ENCODE measurements at places on chromosomes 7 and 10.
A peak's percentile ranks its signal among the peaks of the same experiment; 100 is the strongest.

- DNase-seq = peak; percentile 58
Observed at GRCh38 chr10:126904818-126905701, at the start of gene DOCK1. Gene DOCK1, plus strand, starts transcription at chr10:126905428. Its CDS starts 90 bp downstream, at chr10:126905518.

DNA sequence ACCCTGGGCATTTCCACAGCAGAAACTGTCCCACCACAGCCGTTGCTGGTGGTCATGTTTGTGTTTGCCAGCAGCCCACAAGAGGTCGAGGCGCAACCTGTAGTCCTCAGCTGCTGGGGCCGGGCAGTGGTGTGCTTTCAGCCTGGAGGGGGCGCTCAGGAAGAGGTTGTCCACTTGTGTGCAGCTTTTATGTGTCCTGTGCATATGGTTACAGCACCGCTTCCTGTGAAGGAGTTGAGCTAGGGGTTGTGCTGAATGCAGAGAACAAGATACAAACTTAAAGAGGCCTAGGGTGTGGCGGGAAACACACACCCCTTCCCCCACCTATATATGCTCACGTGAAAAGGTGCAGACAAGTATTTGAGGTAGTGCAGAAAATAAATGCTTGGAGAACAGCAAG is 29.5 kb upstream of the PFKFB3 start:
- DNase-seq = no peak

DNA sequence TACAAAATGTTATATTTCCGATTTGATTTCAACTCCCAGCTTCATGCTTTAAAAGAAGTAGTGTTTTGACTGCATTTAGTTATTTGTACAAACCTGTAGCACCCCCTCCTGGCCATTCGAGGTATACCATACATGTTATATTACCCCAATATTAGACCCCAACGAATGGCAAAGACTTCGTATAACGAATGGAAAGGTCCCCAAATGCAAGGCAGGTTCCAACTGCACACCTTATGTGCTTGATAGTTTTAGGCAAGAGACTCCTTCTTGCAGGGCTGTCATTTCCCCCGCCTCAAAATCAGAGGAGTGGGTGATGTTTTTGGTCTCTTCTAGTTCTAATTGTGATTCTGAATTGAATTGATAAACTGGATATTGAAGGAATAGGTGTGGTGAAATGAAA is 101.1 kb upstream of the TARP start:
- peak; percentile 13 for DNase-seq

DNA sequence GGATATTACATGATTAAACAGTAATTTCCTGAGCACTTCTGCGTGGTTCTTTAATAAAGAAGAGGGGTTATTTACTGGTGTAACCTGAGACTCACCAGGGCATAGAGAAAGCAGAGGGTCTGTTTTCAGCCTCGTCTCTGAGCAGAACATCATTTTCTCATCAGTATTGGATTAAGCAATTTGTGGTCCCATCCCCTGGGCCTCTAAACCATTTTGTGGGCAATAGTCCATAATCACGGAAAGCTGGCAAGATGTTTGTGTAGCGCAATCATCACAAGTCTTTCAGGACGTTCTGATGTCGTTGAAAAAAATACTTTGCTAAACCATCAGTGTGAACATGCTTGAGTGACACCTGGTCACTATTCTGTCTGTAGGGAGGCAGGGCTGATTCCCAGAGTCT is 37.1 kb upstream of the SEC61G start:
- peak; percentile 47 for DNase-seq

DNA sequence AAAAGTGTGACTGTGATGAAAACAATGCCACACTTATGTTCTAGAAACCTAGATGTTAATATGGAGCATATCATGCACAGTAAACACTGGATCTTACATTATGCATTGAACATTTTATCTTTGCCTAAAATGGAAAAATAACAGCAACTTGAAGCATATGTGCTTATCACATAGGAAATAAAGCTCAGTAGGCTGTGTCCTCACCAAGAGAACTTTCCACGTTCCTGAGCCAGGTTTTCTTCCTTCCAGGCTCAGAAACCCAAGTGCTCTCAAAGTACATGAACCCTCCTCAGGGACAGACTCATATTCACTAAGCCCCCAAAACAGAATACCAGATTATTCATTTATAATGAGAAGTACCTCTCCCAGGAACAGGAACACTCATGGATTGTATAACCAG is 79.4 kb upstream of the PRKAR2B start:
- no peak for DNase-seq

Measured in stromal cell of bone marrow (primary cell).